Hematopoietic multipotent progenitor cell treated with erythropoietin and hydrocortisone succinate and interleukin-3 and kit ligand, for 17 days (in vitro differentiated cells): ENCODE measurements at places on chromosomes 5 and 9.

- DNase-seq = peak; percentile 53
Observed at GRCh38 chr5:112366987-112367386, 52.1 kb downstream of the EPB41L4A start.

DNA sequence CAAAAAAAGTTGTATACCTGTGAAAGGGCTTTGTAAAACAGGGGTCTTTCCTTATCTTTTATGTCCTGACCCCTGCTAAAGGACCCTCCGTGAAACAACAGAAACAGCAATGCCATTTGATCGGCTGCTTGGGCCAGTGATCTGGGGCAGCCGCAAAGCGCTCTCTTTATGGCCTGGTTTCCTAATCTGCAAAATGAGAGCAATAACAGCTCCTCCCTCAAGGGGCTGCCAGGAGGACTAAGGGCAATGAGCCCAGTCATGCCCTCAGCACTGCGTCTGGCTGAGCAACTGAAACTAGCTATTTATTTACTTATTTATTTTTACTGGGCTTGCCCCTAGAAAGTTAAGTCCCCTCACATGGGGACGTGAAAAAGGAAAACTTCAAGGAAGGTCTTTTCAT is 18.3 kb downstream of the CMBL start:
- DNase-seq = peak; percentile 84

DNA sequence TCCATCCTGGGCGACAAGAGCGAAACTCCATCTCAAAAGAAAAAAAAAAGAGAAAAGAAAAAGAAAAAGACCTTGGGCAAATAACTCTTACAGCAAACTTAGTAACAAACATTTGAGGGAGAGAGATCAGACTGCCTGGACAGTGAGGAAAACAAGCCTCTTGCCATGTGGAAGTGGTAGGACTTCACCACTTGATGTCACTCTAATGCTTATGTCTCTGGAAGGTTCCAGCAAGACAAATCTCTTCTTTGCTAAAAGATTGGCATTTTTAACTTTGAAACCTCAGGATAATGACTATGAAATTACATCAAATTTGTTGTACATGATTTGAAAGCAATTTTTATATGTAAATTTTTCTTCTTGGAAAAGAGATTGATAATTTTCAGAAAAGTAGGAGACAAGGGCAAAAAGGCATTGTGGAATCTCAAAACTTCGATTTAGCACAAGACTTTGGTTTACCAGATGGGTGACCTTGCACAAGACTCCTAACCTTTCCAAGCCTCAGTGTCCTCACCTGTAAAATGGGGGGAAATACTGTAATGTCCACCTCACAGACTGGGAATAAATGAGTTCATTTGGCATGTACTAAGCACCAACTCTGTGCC is 5.4 kb downstream of the ACTL7B start:
- peak; percentile 13 for DNase-seq

DNA sequence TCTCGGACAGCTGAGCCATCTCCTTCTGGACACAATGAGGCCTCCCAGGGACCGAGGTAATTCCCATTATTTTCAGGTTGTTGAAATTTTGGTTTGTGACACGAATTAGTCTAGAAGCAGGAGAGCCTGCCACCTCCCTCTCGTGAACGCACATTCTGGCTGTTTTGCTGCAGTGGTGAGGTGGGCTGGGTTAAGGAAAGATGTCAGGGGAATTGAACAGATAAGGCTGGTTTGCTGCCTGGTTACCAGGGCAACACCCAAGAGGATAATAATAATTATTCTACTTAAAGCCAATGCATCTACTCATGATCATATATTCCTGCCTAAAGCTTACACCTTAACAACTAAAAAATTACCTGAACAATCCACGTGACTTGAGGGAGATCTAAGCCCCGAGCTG is 38.1 kb downstream of the DDX31 start:
- no peak for DNase-seq

GRCh38 chr9:120310035-120310434 is 269.9 kb downstream of the CDK5RAP2 start:
- no peak for DNase-seq
